ENCODE measurements at places on chromosomes 1 and 21. TPM values are rescaled to one million over a fixed set of nuclear protein-coding genes. Genes with fewer than 3 reads are reported as not detected.

DNA sequence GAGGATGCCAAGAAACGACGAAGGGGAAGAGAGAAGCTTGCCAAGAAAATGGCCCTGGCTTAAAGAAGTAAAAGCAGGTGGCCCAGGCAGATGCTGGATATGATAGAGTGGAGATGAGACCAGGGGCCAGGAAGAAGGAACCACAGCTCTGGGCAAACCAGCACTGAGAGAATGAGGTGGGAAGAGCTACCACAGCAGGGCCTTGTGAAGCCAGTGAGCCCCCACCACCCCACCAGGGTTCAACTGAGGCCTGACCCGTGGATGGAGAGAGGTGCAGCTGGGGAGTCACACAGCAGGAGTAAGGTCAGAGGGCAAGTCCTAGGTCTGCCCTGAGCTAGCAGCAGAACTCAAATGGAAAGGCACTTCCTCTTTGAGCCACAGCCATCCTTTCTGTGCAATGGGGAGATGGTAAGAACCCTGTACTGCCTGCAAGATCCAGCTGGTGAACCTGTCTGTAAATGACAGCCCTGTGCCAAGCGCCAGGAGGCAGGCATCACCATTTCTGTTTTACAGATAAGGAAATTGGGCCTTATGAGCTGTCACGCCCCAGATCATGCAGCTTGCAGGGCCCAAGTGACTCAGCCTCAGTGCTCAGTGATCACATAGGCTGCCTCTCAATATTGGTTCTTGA lies 8.5 kb downstream of the SH3BGRL3 start:
- H3K36me3 ChIP-seq, result peaks cover 7% of the 10 kb centered on the region
- peak overlapping the region; percentile 58 for H3K27ac ChIP-seq
- DNase-seq, result no peak

- DNase-seq, result no peak
- H3K27ac ChIP-seq, result no peak overlapping the region
- H3K4me1 ChIP-seq, result no peaks in the 10 kb centered on the region
- no peak overlapping the region for H3K4me3 ChIP-seq
- peaks cover 22% of the 10 kb centered on the region for H3K27me3 ChIP-seq
These were observed 9.2 kb upstream of the GRHL3 start for GRCh38 chr1:24309762-24310485.

- no peaks in the 10 kb centered on the region for H3K36me3 ChIP-seq
- DNase-seq, result no peak
- H3K27ac ChIP-seq, result no peak overlapping the region
- H3K4me1 ChIP-seq, result no peaks in the 10 kb centered on the region
These were observed 7.9 kb downstream of the RNU5D-1 start for GRCh38 chr1:44723064-44723463.

GRCh38 chr1:94819945-94820746 lies at the start of gene SLC44A3:
Gene SLC44A3 (plus strand): TSS chr1:94820357. CDS start chr1:94820452, 95 bp downstream.
- peaks cover 4% of the 10 kb centered on the region for H3K27me3 ChIP-seq
- peak within 1 kb of the TSS; percentile 68 for H3K4me3 ChIP-seq
- H3K27ac ChIP-seq, result peak within 1 kb of the TSS; percentile 14
- peaks cover 11% of the 10 kb centered on the region for H3K4me1 ChIP-seq

- H3K36me3 ChIP-seq, result peaks cover 77% of the 10 kb centered on the region
- H3K27ac ChIP-seq, result no peak overlapping the region
- peaks cover 11% of the 10 kb centered on the region for H3K4me1 ChIP-seq
- no peak for DNase-seq
These were observed 32.5 kb downstream of the SLX9 start for GRCh38 chr21:44972301-44972814.

DNA sequence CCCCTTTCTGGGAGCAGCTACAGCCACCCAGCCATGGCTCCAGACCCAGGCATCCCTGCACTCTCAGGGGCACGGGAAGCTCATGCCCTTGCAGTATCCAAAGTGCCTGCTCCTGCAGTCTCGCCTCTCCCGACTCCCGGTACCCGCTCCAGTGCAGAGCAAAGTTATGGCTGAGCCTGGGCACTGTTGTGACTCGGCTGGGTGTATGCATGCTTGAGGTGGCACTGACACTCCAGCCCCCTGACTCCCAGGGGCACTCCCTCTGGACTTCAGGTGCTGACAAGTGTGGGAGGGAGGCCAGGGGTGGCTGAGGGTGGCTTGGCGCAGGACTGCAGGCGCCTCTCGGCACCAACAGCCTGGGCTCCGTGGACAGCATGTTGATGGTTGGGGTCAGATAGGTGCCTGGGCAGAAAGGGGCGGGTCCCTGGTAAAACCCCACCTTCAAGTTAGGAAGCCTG lies 580.1 kb upstream of the ADGRL2 start:
- H3K27me3 ChIP-seq, result no peaks in the 10 kb centered on the region
- DNase-seq, result no peak
- H3K4me3 ChIP-seq, result no peak overlapping the region
- H3K27ac ChIP-seq, result no peak overlapping the region
- no peaks in the 10 kb centered on the region for H3K4me1 ChIP-seq

- no peaks in the 10 kb centered on the region for H3K36me3 ChIP-seq
- DNase-seq, result no peak
- H3K27ac ChIP-seq, result no peak overlapping the region
- H3K4me3 ChIP-seq, result no peak overlapping the region
- no peaks in the 10 kb centered on the region for H3K27me3 ChIP-seq
- H3K4me1 ChIP-seq, result no peaks in the 10 kb centered on the region
These were observed 72.6 kb downstream of the SGIP1 start for GRCh38 chr1:66606362-66607065.

GRCh38 chr21:44398499-44398898 lies 45.1 kb downstream of the TRPM2 start:
- H3K27ac ChIP-seq, result no peak overlapping the region
- H3K4me1 ChIP-seq, result no peaks in the 10 kb centered on the region
- no peaks in the 10 kb centered on the region for H3K36me3 ChIP-seq

GRCh38 chr1:180789460-180789859 lies 123.2 kb upstream of the KIAA1614 start:
- no peak overlapping the region for H3K4me3 ChIP-seq
- H3K27ac ChIP-seq, result no peak overlapping the region
- no peaks in the 10 kb centered on the region for H3K36me3 ChIP-seq
- no peaks in the 10 kb centered on the region for H3K27me3 ChIP-seq

DNA sequence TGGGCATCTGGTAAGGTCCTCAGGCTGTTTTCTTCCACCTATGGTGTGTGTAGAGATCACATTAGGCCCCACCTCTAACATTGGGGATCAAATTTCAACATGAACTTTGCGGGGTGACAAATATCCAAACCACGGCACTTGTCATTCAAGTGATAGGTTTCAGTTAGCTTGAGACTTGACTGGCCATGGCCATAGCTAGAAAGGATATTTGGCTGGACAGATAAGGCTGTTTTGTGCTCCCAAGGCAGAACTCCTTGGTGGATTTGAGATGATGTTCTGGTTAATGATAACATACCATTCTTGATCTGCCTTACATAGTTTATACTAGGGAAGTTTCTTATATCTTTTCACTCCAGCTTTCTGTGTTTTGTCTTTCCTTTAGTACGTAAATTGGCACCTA lies 48.5 kb downstream of the CELF3 start:
- H3K4me3 ChIP-seq, result no peak overlapping the region
- H3K4me1 ChIP-seq, result no peaks in the 10 kb centered on the region
- DNase-seq, result no peak

DNA sequence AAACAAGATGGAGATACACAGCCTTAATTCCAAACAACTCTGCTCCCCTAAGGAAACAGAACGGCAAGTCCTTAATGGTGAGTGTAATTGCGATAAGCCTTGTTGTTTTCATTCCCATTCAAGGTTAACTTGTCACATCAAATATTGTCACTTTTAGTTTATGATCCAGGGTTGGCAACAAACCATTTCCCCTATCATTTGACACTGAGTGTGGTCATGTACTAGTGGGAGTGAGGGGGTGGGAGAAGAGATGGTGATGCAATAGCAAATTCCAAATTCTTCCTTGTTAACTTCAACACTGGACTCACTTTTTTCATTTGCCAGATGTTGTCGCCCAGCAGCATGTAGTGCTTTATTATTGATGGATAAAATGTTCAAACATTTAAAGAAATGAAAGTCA lies 140.4 kb downstream of the ZNF326 start:
- H3K27ac ChIP-seq, result no peak overlapping the region
- no peaks in the 10 kb centered on the region for H3K27me3 ChIP-seq
- H3K36me3 ChIP-seq, result no peaks in the 10 kb centered on the region
- H3K4me1 ChIP-seq, result no peaks in the 10 kb centered on the region
- no peak for DNase-seq
- H3K4me3 ChIP-seq, result no peak overlapping the region

DNA sequence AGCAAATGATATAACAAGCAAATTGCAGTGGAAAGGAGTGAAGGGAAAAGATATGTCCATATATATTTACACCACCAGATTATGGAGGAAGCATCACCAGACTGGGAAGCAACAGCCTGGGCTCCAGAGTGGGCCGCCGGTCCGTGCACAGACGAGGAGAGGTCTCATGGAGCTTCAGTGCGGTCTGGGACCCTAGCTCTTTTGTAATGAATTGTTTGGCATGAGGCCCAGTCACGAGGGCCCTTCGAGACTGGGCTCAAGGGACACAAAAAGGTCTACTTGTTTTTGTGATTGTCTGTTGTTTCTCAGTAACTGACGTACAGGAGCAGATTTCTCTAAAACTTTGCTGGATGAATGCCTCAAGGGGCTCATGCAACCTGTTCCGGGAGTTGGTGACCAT lies 12.9 kb upstream of the STUM start:
- H3K36me3 ChIP-seq, result no peaks in the 10 kb centered on the region
- no peaks in the 10 kb centered on the region for H3K4me1 ChIP-seq
- no peaks in the 10 kb centered on the region for H3K27me3 ChIP-seq

- H3K36me3 ChIP-seq, result no peaks in the 10 kb centered on the region
- H3K27me3 ChIP-seq, result no peaks in the 10 kb centered on the region
- H3K4me3 ChIP-seq, result no peak overlapping the region
- H3K4me1 ChIP-seq, result no peaks in the 10 kb centered on the region
- H3K27ac ChIP-seq, result no peak overlapping the region
These were observed 24.3 kb upstream of the RNF220 start for GRCh38 chr1:44380666-44381177.

- no peak overlapping the region for H3K27ac ChIP-seq
- H3K27me3 ChIP-seq, result no peaks in the 10 kb centered on the region
- no peak for DNase-seq
- H3K36me3 ChIP-seq, result no peaks in the 10 kb centered on the region
- no peak overlapping the region for H3K4me3 ChIP-seq
- peaks cover 5% of the 10 kb centered on the region for H3K4me1 ChIP-seq
These were observed 17.5 kb downstream of the NCF2 start for GRCh38 chr1:183572721-183573120.

GRCh38 chr21:41804381-41804780 lies 37.5 kb upstream of the RIPK4 start:
- peaks cover 7% of the 10 kb centered on the region for H3K36me3 ChIP-seq
- no peaks in the 10 kb centered on the region for H3K4me1 ChIP-seq
- no peak overlapping the region for H3K4me3 ChIP-seq

DNA sequence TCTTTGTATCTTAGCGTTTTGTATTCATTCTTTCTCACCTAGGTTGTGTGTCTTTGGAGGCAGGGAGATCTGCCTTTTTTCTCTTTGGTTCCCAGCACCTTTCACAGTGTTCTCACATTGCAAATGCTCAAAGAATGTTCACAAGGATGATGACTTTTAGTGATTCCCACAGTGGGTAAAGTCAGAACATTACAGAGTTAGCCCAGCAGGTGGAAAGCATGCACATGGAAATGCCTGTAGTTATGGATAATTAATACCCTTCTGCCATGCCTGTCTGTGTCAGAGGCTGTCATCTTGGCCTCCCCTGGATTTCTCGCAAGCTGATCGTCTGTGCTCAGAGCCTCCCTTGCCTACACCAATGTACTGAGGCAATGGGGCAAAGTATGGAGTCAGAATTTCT lies 458.9 kb downstream of the LMO4 start:
- no peaks in the 10 kb centered on the region for H3K36me3 ChIP-seq
- H3K4me1 ChIP-seq, result no peaks in the 10 kb centered on the region
- no peak for DNase-seq
- no peaks in the 10 kb centered on the region for H3K27me3 ChIP-seq

Gene ATAD3C
- total RNA-seq, result 9.9 TPM

Gene LCE6A
- not detected for total RNA-seq

Gene METTL25B
- total RNA-seq, result 48.9 TPM

Gene SPATA21
- total RNA-seq, result not detected

Gene IGSF9
- 0.63 TPM for total RNA-seq

Gene RSRP1
- total RNA-seq, result 169 TPM

Gene STPG1
- 2.6 TPM for total RNA-seq

Gene S100A7
- total RNA-seq, result not detected

Gene RGS16
- 1.3 TPM for total RNA-seq

Data from tibial nerve (tissue), 4 donors.